NAMALWA (cell line): ENCODE measurements at places on chromosomes 3 and 15.

- DNase-seq = no peak
Observed at GRCh38 chr15:96276438-96277210, 53.9 kb upstream of the NR2F2 start.

DNA sequence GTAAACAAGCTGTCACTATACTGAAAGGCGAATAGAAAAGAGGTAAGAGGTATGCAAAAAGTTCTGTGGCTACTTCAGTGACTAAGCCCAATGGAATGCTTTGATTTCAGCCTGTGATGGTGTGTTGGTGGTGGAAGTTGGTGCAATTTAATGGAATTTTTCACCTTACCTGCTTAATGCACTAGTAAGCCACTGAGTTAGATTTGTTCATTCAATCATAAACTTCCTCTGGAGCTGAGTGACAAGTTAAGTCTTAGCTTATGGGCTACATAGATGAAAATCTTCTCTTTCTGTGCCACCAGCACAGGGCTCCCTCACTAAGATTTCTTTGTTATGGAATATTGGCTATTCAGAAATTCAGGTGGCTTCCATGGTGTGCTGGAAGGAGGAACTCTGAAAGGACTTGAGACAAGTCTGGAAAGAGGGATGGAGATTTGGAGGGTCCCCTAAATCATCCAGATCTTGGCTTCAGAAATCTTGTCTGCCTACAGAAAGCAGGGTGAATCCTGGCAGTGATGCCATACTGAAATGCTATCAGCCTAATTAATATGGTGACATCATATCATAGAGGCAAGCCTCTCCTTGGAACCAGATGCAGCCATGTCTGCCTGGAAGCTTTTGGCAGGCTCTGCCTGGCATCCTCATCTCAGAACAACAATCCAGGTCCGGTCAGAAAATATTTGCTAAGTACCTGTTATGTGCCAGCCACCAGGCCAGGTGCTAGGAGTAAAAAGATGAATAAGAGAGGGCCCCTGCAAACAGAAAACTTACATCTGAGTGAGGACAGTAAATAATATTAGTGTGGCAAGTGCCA lies 8.1 kb upstream of the GAP43 start:
- DNase-seq = no peak

DNA sequence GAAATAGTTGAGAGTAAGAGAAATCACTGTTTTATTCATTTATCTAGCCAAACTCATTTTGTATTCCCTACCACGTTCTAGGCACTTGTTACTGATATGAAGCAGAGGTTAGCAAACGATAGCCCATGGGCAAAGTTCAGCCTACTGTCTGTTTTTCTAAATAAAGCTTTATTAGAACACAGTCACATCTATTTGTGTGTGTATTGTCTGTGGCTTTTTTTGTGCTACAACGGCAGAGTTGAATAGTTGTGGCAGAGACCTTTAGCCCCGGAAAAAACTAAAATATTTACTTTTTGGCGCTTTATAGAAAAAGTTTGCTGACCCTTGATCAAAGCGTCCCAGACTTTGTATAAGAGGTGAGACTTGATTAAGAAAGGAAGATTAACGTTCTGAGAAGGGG lies 289.1 kb upstream of the CFAP20DC start:
- no peak for DNase-seq

- DNase-seq = no peak
Observed at GRCh38 chr15:47506329-47507100, 210.8 kb upstream of the SEMA6D start.

DNA sequence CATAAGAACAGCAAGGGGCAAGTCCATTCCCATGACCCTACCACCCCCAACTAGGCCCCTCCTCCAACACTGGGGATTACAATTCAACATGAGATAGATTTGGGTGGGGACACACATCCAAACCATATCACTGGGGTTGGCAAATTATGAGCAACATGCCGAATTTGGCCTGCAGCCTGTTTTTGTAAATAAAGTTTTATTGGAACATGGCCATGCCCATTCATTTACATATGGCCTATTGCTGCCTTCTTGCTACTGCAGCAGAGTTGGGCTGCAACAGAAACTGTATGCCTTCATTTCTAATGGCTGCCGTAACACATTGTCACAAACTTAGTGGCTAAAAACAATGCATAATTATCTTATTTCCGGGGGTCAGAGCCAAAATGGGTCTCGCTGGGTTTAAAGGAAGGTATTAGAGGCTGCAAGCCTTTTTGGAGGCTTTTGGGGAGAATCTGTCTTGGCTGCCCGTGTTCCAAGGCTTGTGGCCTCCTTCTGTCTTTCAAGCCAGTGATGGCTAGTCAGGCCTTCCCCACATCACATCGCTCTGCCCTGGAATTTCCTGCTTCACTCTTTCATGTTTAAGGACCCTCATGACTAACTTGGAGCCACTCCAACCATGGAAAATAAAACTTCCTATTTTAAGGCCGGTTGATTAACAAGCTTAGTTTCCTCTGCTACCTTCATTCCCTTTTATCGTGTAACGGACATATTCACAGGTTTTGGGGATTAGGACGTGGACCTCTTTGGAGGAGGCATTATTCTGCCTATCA lies 428.5 kb upstream of the PROK2 start:
- DNase-seq = peak; percentile 2

- DNase-seq = no peak
Observed at GRCh38 chr3:8937064-8938020, 25.9 kb downstream of the RAD18 start.

- DNase-seq = no peak
Observed at GRCh38 chr3:73403444-73403843, 221.3 kb downstream of the PDZRN3 start.

DNA sequence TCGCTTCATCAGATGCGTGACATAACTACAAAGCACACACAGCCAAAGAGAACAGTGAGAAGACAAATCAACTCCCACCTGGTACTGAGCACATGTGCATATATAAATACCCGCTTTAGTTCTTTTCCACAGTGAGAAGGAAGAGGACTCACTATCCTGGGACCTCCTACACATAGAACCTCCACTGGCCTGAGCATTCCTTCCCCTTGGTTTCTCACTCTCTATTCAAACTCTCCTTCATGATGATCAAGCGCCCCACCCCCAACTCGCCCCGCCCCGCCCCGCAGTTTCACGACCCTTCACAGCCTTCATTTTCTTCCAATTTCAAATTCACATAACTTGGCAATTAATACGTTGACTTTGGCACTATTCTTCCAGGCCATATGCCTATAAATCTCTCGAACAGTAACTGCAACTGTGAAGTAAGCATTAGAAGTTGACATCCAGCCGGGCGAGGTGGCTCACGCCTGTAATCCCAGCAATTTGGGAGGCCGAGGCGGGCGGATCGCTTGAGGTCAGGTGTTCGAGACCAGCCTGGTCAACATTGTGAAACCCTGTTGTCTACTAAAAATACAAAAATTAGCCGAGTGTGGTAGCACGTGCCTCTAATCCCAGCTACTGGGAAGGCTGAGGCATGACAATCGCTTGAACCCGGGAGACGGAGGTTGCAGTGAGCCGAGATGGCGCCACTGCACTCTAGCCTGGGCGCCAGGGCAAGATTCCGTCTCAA lies 1.1 kb downstream of the RPS17 start:
- peak; percentile 19 for DNase-seq

GRCh38 chr3:66985336-66985920 lies 12.7 kb upstream of the KBTBD8 start:
- DNase-seq = no peak
